ENCODE measurements at places on chromosomes 2 and 18.

- no peak for DNase-seq
These were observed 266.5 kb downstream of the EIPR1 start for GRCh38 chr2:3110994-3111666.

DNA sequence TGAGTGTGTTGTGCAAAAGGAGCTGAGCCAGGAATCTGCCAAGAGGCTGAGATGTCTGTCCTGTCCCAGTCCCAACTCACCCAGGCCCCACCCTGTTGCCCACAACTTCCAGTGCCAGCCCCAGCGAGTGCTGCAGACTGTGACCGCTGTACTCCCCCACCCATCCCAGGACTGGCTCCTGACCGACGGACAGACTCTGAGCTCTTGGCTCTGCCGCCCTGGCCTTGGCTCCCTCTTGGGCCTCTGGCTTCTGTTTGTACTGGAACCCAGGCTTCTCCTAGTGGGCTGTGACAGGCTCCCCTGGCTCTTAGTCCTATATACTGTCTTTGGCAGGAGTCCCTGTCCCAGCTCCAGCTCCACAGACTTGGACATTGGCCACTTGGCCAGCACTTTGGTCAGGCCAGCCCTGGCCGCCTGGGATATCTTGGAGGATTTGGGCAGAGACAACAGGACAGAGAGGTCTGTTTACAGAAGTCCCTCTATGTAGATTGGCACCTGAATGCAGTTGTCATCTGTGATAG lies 41.1 kb downstream of the ACOXL start:
- no peak for DNase-seq

GRCh38 chr2:160220545-160221009 lies 20.5 kb upstream of the ITGB6 start:
- DNase-seq: no peak

DNA sequence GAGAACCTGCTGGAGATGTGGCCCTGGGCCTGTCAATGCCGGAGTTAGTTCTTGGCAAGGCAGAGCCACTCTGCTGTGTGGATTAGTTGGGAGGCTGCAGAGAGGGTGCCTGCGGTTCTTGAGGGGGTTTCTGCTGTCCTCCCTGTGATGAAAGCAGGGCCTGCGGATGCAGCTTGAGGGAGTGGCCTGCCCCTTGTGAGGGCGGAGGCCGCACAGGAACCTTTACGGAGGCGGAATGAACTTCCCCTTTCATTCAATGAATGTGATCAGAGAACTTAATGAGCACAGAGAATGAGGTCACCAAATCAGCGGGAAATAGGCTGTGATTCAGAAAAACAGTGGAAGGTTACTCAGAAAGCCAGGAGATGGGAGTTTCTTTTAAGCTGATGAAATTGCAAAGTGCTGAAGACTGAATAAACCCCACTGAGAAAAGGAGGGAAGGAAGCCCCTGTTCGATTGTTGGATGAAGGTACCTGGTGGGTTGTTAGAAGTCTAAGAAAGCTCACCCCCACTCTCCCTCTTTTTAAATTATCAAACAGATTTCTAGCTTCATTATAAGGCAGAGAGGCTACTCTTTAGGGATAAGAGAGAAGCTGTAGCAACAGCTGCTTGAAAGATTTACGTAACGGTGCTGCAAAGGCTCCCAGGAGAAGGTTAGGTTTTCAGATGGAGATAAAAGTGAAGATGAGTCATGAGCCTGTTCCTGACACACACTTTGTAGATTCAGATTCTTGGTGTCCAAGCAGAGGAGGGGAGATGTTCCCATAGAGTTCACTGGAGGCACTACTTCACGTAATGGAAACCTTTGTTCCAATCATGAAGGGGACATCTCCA lies 47.4 kb downstream of the VWA3B start:
- no peak for DNase-seq

- no peak for DNase-seq
These were observed 64.7 kb upstream of the DSEL start for GRCh38 chr18:67581178-67581577.

GRCh38 chr2:124151691-124152090 lies 126.6 kb downstream of the CNTNAP5 start:
- DNase-seq: no peak

GRCh38 chr2:84649058-84649457 lies 132.8 kb downstream of the DNAH6 start:
- DNase-seq: no peak

DNA sequence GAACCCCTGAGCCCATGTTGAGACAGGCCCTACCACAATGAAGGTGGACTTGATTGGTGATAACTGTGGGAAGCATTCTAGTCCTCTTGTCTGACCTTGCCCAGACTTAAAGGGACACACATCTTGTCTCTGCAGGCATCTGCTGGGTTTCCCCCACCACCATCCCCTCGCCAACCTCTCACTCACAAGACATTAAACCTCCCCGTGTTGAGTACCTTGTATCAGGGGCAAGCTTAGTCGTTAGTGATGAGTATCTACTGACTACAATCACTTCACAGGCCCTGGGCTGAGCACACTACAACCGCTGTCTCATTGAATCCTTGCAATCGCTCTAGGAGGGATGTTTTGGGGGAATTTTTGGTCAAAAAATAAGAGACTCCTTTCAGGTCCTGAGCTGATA lies 86.0 kb downstream of the ICOS start:
- DNase-seq: no peak

DNA sequence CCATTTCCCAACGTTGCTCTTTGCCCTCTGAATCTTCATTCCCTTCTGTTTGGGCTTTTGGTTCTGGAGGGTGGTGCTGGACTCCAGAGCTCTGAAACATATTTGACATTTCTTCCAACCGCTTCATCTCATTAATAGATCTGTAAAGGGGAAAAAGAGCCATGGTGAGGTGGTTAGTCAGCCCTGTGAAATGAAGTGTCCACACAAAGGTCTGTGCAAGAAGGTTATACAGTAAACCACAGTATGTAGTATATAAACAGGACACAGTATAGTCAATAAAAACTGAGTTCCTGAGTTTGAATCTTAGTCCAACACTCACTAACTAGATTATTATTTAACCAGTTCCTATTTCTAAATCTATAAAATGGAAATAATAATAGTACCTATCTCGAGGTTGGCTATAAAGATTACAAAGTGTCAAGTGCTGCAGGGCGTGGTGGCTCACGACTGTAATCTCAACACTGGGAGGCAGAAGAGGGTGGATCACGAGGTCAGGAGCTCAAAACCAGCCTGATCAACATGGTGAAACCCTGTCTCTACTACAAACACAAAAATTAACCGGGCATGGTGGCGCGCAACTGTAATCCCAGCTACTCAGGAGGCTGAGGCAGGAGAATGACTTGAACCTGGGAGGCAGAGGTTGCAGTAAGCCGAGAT lies 13.1 kb downstream of the STARD7 start:
- no peak for DNase-seq

DNA sequence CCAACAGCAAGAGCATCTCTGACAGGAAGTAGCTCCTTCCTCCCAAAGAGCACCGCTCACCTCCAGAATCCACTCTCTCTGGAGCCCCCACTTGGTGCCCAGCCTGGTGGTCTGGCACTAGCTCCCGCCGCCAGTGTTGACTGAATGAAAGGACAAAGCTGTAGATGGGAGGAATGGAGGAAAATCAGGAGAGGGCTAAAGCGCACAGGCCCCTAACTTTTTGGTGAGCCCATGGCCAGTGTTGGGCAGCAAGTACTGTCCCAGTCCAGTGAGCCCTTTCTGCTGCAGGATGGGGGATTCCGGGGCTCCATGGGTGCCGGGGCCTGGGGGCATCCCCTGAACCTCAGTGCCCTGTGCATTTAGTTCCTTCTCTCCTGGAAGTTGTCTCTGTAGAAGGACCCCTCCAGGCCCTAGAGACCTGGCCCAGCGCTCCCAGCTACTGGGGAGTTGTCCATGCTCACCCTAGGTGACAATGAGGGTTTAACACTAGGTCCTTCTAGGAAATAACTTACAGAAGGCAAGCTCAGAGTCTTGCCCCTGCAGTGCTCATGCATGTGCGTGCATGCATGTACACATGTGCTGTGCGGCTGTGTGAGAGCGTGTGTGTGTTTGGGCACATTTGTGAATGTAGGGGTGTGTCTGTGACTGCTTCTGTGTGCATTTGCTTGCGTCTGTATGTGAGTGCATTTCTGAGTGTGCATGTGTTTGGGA lies 33.6 kb downstream of the GLI2 start:
- no peak for DNase-seq

DNA sequence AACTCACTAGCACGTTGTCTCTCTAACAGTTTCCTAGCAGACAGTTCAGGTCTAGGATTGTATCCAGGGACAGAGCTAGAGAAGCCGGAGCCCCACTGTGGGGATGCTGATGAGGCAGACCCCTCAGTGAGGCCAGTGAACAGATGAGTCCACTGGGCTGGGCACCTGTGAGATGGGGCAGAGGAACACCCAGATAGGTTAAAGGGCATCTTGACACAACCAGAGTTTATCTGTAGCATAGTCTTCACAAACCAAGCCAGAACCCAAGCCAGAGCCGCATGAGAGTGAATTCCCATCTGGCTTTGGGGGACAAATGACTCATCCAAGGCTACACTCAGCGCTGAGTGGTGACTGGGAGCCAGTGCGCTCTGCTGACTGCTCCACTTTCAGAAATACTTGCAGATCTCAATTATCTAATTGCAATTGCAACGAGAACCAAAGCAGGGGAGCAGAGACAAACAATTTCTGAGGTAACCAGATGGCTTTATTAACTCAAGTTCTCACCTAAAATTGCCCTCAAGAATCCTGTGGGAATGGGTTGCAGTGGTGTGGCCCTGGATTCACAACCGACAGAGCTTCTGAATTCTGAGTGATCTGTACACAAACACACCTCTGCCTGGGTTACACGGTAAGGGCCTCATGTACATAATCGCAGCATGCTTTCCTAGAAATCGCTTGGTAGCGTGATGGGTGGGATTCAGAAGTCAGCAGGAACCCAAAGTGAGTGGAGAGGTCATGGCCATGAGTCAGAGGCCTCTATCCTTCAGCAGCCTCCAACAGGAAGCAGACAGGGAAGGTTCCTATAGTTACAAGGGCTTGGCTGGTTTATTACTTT lies 48.7 kb upstream of the MSH2 start:
- no peak for DNase-seq

DNA sequence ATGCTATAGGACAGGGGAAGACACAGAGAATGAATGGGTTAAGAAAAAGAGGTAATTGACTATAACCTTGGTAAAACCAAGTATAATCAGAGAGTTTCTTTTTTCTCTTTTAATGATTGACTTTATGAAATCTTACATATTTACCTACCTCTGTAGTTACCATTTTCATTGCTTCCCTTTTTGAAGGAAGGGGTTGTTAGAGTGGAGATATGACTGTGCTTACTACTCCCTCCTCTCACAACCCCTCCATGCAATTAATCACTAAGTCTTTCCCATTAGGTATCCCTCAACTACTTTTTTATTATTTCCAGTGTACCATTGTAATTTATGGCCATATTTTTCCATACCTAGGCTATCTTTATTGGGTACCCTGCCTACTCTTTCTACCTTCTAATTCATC lies 71.4 kb downstream of the WDR7 start:
- no peak for DNase-seq

DNA sequence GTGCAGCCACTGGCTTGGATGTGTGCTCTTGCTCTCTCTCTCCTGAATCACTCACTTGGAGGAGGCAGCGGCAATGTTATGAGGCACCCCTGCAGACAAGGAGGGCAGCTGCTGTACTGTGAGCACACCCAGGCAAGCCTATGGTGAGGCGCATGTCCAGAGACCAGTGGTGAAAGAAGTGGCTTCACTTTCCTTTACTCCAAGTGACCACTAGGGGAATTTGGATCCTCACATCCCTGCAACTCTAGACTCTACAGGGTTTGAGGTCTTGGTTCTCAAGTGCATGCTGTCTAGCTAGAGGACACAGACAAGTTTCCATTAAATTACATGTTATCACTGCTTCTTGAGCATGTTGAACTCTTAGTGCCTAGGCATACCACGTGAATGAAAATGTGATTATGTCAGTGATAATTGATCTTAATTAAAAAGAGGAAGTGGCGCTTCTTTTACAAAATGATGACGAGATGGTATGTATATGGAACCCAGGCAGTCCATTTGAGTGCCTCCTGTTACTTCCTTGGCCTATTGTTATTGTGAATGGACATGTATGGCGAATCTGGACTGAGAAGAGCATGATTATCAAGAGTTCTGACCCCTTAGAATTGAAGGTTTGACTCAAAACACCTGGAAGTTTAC lies 181.0 kb upstream of the CDH2 start:
- DNase-seq: no peak

DNA sequence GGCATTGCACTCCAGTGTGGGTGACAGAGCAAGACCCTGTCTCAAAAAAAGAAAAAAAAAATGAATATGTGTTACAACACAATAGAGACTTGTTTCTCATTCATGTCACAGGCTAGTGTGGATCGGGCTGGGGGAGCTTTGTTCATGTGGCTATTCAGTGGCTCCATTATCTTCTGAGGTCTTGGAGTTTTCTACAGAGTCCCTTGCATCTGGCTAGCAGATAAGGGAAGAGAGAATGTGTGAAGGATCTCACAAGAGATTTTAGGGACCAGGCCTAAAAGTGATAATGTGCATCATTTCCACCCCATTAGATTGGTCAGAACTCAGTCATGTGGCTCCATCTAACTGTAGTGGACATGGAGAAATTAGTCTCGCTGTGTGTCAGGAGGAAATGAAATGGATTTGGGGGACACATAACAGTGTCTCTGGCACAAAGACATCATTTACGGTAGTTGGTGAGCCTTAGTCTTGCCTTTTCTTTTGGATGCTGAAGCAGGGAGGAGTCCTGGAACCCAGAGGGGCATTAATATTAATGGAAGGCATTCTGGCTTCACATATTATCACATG lies 32.4 kb upstream of the CASP10 start:
- no peak for DNase-seq

DNA sequence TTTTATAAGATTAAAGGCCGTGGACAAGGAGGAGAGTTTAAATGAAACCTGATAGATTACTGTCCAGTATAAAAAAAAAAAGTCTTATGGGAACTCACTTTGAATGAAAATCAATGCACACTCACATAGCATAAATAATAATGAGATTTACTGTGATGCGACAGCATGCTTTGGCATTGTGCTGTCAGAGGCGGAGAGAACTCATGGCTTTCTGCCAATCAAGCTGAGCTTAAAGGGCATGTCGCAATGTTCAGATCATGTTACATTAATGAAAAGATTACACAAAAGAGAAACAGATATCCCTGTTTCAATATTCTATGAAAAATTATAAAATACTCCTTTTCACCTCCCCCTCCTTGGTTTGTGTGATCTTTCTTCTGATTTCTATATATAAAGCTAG lies 310.8 kb downstream of the ERBB4 start:
- DNase-seq: peak; percentile 92

- no peak for DNase-seq
These were observed 24.4 kb upstream of the DTNB start for GRCh38 chr2:25697559-25698341.

DNA sequence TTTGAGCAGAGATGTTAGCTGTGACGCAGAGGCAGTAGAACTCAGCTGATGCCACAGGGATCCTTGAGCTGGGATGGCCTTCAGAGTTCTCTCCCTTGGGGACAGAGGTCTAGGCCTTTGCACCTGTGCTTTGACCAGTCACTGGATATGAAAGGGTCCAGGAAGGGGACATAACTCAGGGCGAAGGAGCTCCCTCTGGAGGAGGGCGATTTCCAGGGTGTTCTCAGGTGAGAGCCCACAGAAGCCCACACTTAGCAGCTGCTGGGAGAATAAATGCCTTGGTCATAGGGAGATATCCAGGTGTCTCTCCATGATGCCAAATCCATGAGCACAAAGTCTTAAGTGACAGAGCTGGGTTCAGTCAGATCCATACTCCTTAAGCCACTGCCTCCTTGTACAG lies 369.2 kb downstream of the NYAP2 start:
- DNase-seq: no peak

GRCh38 chr2:161067846-161068350 lies 92.3 kb upstream of the TANK start:
- DNase-seq: no peak

GRCh38 chr2:170122883-170123547 lies 54.9 kb upstream of the MYO3B start:
- no peak for DNase-seq

- no peak for DNase-seq
These were observed 68.0 kb downstream of the STEAP3 start for GRCh38 chr2:119291588-119292167.
